ENCODE measurements at places on chromosomes 1 and 21.

GRCh38 chr1:31926853-31927660 lies 11.1 kb downstream of the PTP4A2 start:
- H3K27me3 ChIP-seq = no peaks in the 10 kb centered on the region
- H3K4me3 ChIP-seq = no peak overlapping the region
- H3K36me3 ChIP-seq = peaks cover 15% of the 10 kb centered on the region
- H3K27ac ChIP-seq = peak overlapping the region; percentile 10
- DNase-seq = no peak
- peaks cover 40% of the 10 kb centered on the region for H3K4me1 ChIP-seq

DNA sequence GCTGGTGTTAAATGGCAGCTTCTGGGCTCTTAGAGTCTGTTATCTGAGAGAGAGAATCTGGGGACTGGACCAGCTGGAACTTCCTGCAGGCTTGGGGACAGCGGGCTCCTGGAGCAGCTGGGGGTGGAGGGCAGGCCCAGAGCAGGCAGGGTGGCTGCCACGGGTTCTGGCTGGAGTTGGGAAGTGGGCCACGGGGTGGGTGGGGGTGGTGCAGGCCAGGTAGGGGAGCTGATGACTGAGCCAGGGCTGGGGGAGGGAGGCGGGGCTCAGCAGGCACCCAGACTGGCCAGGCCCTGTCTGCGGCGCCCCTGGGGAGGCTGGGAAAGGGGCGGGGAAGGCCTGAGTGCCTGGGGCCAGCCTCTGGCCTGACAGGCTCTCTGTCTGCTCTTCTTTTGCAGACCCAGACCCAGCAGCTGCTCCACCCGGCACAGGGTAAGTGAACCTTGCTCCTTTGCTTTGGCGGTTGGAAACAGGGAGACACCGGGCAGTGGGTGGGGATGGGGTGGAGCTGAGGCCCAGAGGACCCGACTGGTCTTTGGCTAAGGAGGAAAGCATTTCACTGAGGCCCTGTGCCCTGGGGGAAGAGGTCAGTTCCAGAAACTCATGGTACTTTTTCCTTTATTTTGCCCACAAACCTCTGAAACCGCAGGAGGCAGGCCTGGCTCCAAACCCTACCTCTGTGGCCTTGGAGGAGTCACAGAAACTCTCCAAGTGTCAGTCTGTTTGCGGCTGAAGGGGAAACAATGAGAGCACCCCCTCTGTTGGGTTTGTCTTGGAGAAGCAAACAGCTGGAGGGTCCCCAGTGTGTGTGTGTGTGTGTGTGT lies 48.8 kb downstream of the ARHGEF10L start:
- peak overlapping the region; percentile 79 for H3K27ac ChIP-seq
- no peak overlapping the region for H3K4me3 ChIP-seq
- peaks cover 5% of the 10 kb centered on the region for H3K27me3 ChIP-seq
- DNase-seq = peak; percentile 56

- peaks cover 11% of the 10 kb centered on the region for H3K4me1 ChIP-seq
- DNase-seq = peak; percentile 16
- H3K4me3 ChIP-seq = no peak overlapping the region
- H3K27me3 ChIP-seq = peaks cover 15% of the 10 kb centered on the region
Observed at GRCh38 chr1:24696756-24697330, 48.4 kb upstream of the CLIC4 start.

GRCh38 chr1:223109581-223110026 lies 33.4 kb downstream of the TLR5 start:
- H3K36me3 ChIP-seq = no peaks in the 10 kb centered on the region
- no peak overlapping the region for H3K27ac ChIP-seq
- no peak overlapping the region for H3K4me3 ChIP-seq
- H3K27me3 ChIP-seq = peaks cover 11% of the 10 kb centered on the region
- no peak for DNase-seq

DNA sequence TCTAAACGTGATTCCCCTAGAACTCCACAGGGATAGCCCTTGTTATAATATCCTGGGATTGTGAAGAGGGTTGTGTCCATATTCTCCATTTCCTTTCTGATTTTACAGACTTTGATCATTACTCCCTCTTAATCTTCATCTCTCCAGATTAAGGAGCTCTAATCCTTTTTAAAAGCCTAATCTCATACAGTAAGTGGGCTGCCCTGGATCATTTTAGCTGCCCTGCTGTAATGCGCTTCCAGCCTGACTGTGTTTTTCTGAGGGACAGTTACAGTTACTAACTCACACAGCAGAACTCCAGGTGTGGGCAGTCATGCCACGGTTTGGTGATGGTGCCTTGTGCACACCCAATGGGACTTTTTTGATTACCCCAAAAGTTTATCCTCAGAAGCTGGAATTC lies 33.5 kb downstream of the PROX1 start:
- peaks cover 46% of the 10 kb centered on the region for H3K4me1 ChIP-seq
- no peak for DNase-seq
- peaks cover 48% of the 10 kb centered on the region for H3K36me3 ChIP-seq
- no peak overlapping the region for H3K4me3 ChIP-seq
- H3K27me3 ChIP-seq = no peaks in the 10 kb centered on the region

DNA sequence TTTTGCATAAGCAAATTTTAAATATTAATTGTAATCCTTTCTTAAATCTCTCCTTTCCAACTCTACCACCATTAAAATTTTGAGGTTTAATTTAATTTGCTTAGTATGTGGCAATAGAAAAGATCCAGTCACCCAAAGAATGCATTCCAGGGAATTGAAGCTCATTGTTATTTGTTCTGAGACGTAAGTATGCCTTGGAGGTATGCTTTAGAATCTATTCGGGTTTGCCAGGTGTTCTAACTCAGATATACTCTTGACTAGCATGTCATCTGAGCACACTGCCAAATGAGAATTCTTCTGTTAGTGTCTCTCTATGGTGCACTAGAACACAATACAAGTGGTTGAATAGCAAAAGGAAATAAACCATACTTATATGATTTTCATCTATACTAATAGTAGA lies 813.6 kb upstream of the ADGRL2 start:
- H3K4me3 ChIP-seq = no peak overlapping the region
- H3K27ac ChIP-seq = no peak overlapping the region
- no peaks in the 10 kb centered on the region for H3K36me3 ChIP-seq
- H3K4me1 ChIP-seq = no peaks in the 10 kb centered on the region
- DNase-seq = no peak
- no peaks in the 10 kb centered on the region for H3K27me3 ChIP-seq

DNA sequence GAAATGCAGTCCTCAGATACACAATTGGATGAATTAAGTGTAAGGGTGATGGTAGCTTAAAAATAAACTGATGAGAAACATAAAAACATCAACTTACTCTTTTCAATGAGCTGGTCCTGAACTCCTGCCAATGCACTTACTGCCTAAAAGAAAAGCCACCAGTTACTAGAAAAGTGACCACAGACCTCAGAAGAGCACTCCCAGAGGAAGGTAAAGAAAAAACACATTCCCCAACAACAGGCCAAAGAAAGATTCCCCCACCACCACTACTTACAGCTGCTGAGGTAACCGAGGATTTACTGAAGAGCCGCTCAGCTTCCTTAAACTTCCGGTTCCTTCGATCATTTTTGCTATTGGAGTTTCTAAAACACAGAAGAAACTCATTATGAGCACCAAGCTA lies 5.4 kb downstream of the MEAF6 start:
- peaks cover 58% of the 10 kb centered on the region for H3K36me3 ChIP-seq
- peaks cover 13% of the 10 kb centered on the region for H3K4me1 ChIP-seq
- H3K27ac ChIP-seq = no peak overlapping the region
- no peak overlapping the region for H3K4me3 ChIP-seq

DNA sequence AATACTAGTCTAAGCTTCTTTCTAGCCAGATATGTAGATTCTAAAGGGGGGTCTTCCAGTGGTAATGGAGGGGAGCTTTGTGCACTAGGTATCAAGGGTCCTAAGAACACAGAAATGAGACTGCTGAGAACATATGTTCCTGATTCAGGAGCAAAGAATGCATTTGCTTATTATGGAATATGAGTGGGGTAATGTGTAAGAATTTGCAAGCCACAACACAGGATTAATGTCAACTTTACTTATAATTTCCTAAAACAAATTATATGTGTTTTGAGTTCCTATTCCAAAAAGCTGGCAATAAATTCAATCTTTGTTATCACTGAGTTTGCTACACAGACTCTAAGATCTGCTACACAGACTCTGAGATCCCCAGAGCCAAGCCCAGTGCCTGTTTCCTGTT lies 357.0 kb upstream of the PTBP2 start:
- H3K27ac ChIP-seq = no peak overlapping the region
- no peak for DNase-seq
- peaks cover 6% of the 10 kb centered on the region for H3K4me1 ChIP-seq
- no peak overlapping the region for H3K4me3 ChIP-seq

- no peaks in the 10 kb centered on the region for H3K4me1 ChIP-seq
- H3K36me3 ChIP-seq = no peaks in the 10 kb centered on the region
- no peak overlapping the region for H3K27ac ChIP-seq
- peaks cover 2% of the 10 kb centered on the region for H3K27me3 ChIP-seq
Observed at GRCh38 chr21:32483293-32483595, 70.7 kb downstream of the EVA1C start.

DNA sequence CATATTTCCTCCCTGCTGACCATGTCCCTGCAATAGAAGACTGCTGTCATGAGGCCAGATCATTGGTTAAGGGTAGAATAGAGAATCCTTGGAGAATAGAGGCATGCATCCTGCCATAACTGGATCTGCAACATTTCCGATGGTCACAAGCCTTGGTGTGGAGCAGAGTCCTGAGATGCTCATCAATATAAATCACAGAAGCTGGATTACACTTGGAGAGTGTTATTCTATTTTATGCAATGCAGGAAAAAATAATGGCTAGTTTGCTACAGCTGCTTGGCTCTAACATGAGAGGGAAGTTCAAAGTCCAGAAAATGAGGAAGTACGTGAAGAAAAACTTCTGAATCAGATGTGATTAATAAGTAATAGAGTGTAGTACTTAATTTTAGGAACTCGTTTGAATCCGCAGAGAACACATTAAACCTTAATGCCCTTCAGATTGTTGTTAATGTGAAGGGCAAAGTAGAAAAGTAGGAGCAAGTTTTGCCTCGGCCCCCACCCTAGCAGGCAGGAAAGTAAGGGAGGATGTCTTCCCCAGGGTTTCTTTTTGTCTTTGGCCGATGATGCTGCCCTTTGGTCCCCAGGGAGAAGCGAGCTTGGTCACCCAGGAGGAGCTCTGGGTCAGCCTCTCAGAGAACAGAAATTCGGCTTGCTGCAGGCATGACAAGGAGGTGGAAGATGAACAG lies 59.5 kb downstream of the KCNK1 start:
- DNase-seq = no peak
- no peak overlapping the region for H3K27ac ChIP-seq
- H3K36me3 ChIP-seq = no peaks in the 10 kb centered on the region

GRCh38 chr1:236835491-236835890 lies 40.4 kb downstream of the MTR start:
- H3K36me3 ChIP-seq = peaks cover 59% of the 10 kb centered on the region
- H3K27ac ChIP-seq = peak overlapping the region; percentile 10
- no peaks in the 10 kb centered on the region for H3K27me3 ChIP-seq

DNA sequence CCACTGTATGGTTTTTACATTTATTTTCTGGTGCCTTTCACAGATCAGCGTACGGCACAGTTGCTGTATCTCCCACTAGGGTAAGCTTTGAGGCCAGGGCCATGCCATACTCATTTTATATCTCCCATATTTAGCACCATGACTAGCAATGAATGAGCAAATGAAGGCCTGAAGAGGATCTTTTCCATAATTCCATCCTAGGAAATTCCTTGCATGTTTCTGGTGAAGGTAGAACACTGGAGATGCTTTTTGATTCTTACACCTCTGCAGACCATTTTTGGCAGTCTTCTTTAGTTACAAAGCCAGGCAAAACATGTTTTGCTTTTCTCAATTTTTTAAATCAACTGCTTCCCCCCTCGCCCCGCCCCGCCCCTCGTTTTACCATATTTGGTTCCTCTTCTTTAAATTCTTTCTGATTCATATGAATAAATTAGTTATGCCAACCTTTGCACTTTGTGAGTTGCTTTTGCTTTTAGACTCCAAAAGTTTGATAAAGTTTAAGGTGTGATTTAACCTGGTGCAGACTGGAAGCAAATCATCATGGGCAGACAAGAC lies 78.9 kb upstream of the AK4 start:
- H3K4me3 ChIP-seq = peak overlapping the region; percentile 99
- no peak for DNase-seq
- peaks cover 5% of the 10 kb centered on the region for H3K36me3 ChIP-seq
- no peak overlapping the region for H3K27ac ChIP-seq
- H3K27me3 ChIP-seq = peaks cover 53% of the 10 kb centered on the region

GRCh38 chr1:231969076-231969475 lies 342.5 kb downstream of the DISC1 start:
- H3K27me3 ChIP-seq = no peaks in the 10 kb centered on the region
- DNase-seq = no peak
- peaks cover 5% of the 10 kb centered on the region for H3K4me1 ChIP-seq

GRCh38 chr1:169161496-169162194 lies 55.2 kb downstream of the ATP1B1 start:
- H3K36me3 ChIP-seq = peaks cover 6% of the 10 kb centered on the region
- DNase-seq = no peak
- H3K4me3 ChIP-seq = no peak overlapping the region
- no peak overlapping the region for H3K27ac ChIP-seq

GRCh38 chr21:31991356-31992331 lies 118.8 kb downstream of the HUNK start:
- peaks cover 39% of the 10 kb centered on the region for H3K4me1 ChIP-seq
- peaks cover 57% of the 10 kb centered on the region for H3K36me3 ChIP-seq
- no peak overlapping the region for H3K4me3 ChIP-seq
- H3K27me3 ChIP-seq = no peaks in the 10 kb centered on the region
- peak overlapping the region; percentile 19 for H3K27ac ChIP-seq
- DNase-seq = no peak

DNA sequence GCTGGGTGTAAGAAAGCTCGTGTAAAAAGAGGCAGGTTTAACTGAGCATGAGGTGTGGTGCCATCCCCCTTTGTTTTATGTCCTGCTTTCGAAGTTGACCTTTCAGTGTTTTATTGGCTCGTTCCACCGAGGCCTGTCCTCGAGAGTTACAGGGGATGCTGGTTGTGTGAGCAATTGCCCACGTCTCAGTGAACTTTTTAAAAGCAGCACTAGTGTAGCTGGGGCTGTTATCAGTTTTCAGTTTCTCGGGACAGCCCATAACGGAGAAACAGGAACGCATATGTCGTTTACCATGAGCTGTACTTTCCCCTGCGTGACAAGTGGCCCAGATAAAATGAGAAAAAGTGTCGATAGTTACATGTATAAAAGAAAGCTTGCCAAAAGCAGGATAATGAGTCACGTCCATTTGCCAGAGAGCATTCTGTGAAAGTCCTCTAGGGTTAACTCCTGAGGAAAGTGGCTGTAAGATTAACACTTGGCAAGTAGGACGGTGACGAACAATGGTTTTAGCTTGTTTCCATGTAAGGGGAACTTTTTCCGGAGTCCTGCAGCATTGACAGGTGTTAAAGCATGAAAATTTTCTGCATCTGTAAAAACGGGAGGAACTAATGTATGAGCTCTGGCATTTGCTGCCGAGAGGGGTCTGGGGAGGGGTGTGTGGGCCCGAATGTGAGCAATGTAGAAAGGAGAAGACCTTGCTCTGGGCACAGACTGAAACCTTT lies 7.8 kb upstream of the LRRC47 start:
- H3K27ac ChIP-seq = peak overlapping the region; percentile 77
- DNase-seq = no peak
- H3K4me3 ChIP-seq = peak overlapping the region; percentile 36
- H3K4me1 ChIP-seq = peaks cover 28% of the 10 kb centered on the region

- H3K4me3 ChIP-seq = no peak overlapping the region
- peaks cover 5% of the 10 kb centered on the region for H3K27me3 ChIP-seq
- no peaks in the 10 kb centered on the region for H3K36me3 ChIP-seq
- H3K27ac ChIP-seq = no peak overlapping the region
- H3K4me1 ChIP-seq = peaks cover 29% of the 10 kb centered on the region
Observed at GRCh38 chr1:67339623-67340343, 32.1 kb downstream of the IL12RB2 start.

Measured in nephron progenitor cell (in vitro differentiated cells).